ENCODE measurements at places on chromosomes 5 and 9. TPM values are rescaled to one million over a fixed set of nuclear protein-coding genes. Genes with fewer than 3 reads are reported as not detected.

CYSRT1 gene
- total RNA-seq = 3.9 TPM

ANKRD18B gene
- 6.0 TPM for total RNA-seq

ANKRD20A1 gene
- 0.26 TPM for total RNA-seq

TNFSF8 gene
- total RNA-seq = not detected

PCDHGC5 gene
- 0.77 TPM for total RNA-seq

SLC34A1 gene
- not detected for total RNA-seq

IL13 gene
- total RNA-seq = not detected

RAD17 gene
- total RNA-seq = 23.2 TPM

ZBED3 gene
- total RNA-seq = 0.53 TPM

CAMK4 gene
- total RNA-seq = not detected

PRSS3 gene
- total RNA-seq = 95.6 TPM

ZDHHC11B gene
- 0.51 TPM for total RNA-seq

ACOT12 gene
- total RNA-seq = not detected

FBP2 gene
- not detected for total RNA-seq

FABP6 gene
- not detected for total RNA-seq

HRH2 gene
- not detected for total RNA-seq

SPATA9 gene
- total RNA-seq = not detected

COL15A1 gene
- under 0.01 TPM for total RNA-seq

PCDHGC4 gene
- 0.90 TPM for total RNA-seq

FOXI1 gene
- total RNA-seq = not detected

SLC1A1 gene
- total RNA-seq = 1.4 TPM

SPATA31E1 gene
- not detected for total RNA-seq

OR2K2 gene
- not detected for total RNA-seq

FGF18 gene
- not detected for total RNA-seq

CAVIN4 gene
- total RNA-seq = 0.53 TPM

PFN3 gene
- not detected for total RNA-seq

PDLIM4 gene
- 12.9 TPM for total RNA-seq

FAM169A gene
- total RNA-seq = 21.5 TPM

ANKRD55 gene
- total RNA-seq = not detected

CDO1 gene
- not detected for total RNA-seq

SPINK1 gene
- 1.1 TPM for total RNA-seq

ADGRV1 gene
- 3.3 TPM for total RNA-seq

FAM200C gene
- total RNA-seq = 3.2 TPM

PAEP gene
- total RNA-seq = not detected

TENT4A gene
- total RNA-seq = 6.8 TPM

TICAM2 gene
- 0.38 TPM for total RNA-seq

IL9 gene
- not detected for total RNA-seq

BHMT gene
- not detected for total RNA-seq

SLC6A19 gene
- not detected for total RNA-seq

FOXD1 gene
- 2.3 TPM for total RNA-seq

HMCN2 gene
- total RNA-seq = under 0.01 TPM

EPB41L4B gene
- 30.3 TPM for total RNA-seq

NIM1K gene
- total RNA-seq = not detected

FGF10 gene
- not detected for total RNA-seq

EDIL3 gene
- 0.26 TPM for total RNA-seq

MBLAC2 gene
- total RNA-seq = 3.2 TPM

FOXD4 gene
- 0.26 TPM for total RNA-seq

SLC1A3 gene
- total RNA-seq = 3.4 TPM

PCA3 gene
- total RNA-seq = not detected

FAM221B gene
- not detected for total RNA-seq

ICE1 gene
- total RNA-seq = 17.4 TPM

EQTN gene
- total RNA-seq = not detected

MAST4 gene
- 21.1 TPM for total RNA-seq

GABRA6 gene
- not detected for total RNA-seq

SPINK4 gene
- total RNA-seq = not detected

HINT2 gene
- total RNA-seq = 22.6 TPM

SLC35D2 gene
- 30.3 TPM for total RNA-seq

All from bronchial epithelial cell (primary cell).